ENCODE measurements at places on chromosomes 1 and 21. TPM values are rescaled to one million over a fixed set of nuclear protein-coding genes. Genes with fewer than 3 reads are reported as not detected.

ARTN gene
- total RNA-seq: 0.49 TPM

VASH2 gene
- total RNA-seq: 1.7 TPM

RNF186 gene
- not detected for total RNA-seq

DCDC2B gene
- not detected for total RNA-seq

FCRL5 gene
- total RNA-seq: not detected

TRAF3IP3 gene
- total RNA-seq: 0.67 TPM

CHI3L2 gene
- 0.77 TPM for total RNA-seq

KIAA0040 gene
- 0.31 TPM for total RNA-seq

IL19 gene
- total RNA-seq: not detected

RGS5 gene
- 1.5 TPM for total RNA-seq

SH2D1B gene
- not detected for total RNA-seq

GBP5 gene
- 0.10 TPM for total RNA-seq

LYPD8 gene
- not detected for total RNA-seq

SLC45A1 gene
- 11.3 TPM for total RNA-seq

RNU1-3 gene
- 1,290 TPM for total RNA-seq

SPRR3 gene
- not detected for total RNA-seq

LCE1E gene
- not detected for total RNA-seq

NEXN gene
- total RNA-seq: 5.4 TPM

TMEM82 gene
- not detected for total RNA-seq

TAS1R1 gene
- total RNA-seq: not detected

SFN gene
- total RNA-seq: 188 TPM

GNG4 gene
- total RNA-seq: 1.1 TPM

ANGPTL7 gene
- total RNA-seq: not detected

PARP1 gene
- total RNA-seq: 127 TPM

CDC14A gene
- 6.6 TPM for total RNA-seq

AGO3 gene
- 39.4 TPM for total RNA-seq

ALPL gene
- 0.82 TPM for total RNA-seq

ERI3 gene
- total RNA-seq: 83.3 TPM

SLC5A9 gene
- not detected for total RNA-seq

PRDM16 gene
- total RNA-seq: 22.3 TPM

OR2L2 gene
- not detected for total RNA-seq

BCAR3 gene
- total RNA-seq: 33.9 TPM

SYT14 gene
- total RNA-seq: not detected

RABGGTB gene
- 77.9 TPM for total RNA-seq

GSTM1 gene
- total RNA-seq: not detected

RAVER2 gene
- 15.1 TPM for total RNA-seq

CSF3R gene
- total RNA-seq: 0.31 TPM

ANXA9 gene
- 1.2 TPM for total RNA-seq

KLF17 gene
- not detected for total RNA-seq

DNAJB4 gene
- total RNA-seq: 14.9 TPM

FABP3 gene
- total RNA-seq: 0.49 TPM

GBP4 gene
- total RNA-seq: 3.3 TPM

KPRP gene
- not detected for total RNA-seq

CYP4B1 gene
- not detected for total RNA-seq

HSF2BP gene
- 4.2 TPM for total RNA-seq

Measured in Panc1 (cell line).